Neuronal stem cell (in vitro differentiated cells): ENCODE measurements at places on chromosomes 13 and 19.

- DNase-seq: no peak
Observed at GRCh38 chr13:80924596-80924995, 583.7 kb upstream of the SPRY2 start.

DNA sequence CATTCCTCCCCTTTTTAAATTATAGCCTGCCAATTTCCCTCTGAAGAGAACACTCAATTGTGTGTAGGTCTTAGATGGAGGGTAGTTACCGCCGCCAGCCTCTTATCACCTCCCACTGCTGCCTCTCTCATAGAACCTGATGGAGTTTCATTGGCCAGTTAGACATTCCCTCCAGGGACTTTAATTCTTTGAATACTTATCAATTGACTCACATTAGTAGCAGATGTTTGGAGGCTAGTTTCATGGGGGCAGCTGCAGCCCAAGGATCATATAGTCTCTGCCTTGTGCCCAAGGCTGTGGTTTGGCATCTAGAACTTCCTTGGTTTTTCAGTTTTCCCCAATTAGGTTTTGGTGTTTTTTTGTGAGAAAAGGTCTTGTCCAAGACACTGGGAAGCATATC is 318.9 kb upstream of the HTR2A start:
- DNase-seq: no peak

GRCh38 chr13:51967482-51968446 is 43.5 kb downstream of the ATP7B start:
- DNase-seq: no peak

DNA sequence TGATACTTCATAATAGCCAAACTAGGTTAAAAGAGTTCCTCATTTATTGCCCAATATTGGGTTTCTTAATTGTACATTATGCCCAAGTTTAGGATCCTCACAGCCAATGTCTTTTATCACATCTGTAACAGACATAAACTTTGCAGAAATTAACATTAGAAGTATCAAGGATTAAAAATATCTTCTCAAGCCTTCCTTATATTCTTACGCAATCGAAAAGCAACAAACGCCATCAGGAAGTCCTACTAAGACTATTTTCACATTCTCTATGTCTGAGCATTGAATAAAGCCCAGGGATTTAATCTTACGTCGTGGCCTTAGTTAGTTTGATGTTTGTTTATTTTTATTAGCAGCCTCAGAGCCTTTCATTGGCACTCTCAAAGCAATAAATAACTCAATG is 1660.4 kb upstream of the MIR17HG start:
- DNase-seq: no peak

DNA sequence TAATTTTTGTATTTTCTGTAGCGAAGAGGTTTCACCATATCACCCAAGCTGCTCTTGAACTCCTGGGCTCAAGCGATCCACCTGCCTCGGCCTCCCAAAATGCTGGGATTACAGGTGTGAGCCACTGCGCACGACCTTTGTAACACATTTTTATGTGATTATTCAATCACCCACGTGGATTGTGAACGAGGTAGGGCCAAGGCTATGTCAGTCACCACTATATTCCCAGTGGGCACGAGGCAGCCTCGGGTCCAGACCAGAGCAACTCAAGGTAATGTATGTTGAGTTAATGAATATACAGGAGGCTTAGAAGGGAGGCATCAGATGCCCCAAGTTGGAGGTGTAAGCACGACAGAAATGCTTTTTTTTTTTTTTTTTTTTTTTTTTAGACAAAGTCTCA is 8.9 kb downstream of the PTGIR start:
- no peak for DNase-seq

DNA sequence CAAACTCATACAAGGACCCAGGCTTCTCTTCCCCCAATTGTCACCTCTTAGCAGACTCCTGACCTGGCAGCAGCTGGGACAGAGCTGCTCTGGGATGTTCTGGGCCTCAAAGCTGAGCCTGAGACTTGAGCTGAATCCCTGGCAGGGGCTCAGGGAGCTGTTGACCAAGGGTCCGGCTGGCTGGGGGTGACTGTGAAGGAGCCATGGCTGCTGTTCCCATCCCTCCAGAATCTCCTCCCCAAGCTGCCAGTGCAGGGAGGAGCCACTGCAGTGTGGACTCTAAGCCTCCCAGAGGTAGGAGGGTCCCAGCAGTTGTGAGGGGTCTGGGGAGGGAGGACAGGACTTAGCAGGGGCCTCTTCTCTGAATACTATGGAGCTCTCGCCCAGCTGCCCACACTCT is 2.2 kb downstream of the SIGLEC6 start:
- DNase-seq: no peak

GRCh38 chr13:44872751-44873150 is 116.5 kb downstream of the NUFIP1 start:
- no peak for DNase-seq

DNA sequence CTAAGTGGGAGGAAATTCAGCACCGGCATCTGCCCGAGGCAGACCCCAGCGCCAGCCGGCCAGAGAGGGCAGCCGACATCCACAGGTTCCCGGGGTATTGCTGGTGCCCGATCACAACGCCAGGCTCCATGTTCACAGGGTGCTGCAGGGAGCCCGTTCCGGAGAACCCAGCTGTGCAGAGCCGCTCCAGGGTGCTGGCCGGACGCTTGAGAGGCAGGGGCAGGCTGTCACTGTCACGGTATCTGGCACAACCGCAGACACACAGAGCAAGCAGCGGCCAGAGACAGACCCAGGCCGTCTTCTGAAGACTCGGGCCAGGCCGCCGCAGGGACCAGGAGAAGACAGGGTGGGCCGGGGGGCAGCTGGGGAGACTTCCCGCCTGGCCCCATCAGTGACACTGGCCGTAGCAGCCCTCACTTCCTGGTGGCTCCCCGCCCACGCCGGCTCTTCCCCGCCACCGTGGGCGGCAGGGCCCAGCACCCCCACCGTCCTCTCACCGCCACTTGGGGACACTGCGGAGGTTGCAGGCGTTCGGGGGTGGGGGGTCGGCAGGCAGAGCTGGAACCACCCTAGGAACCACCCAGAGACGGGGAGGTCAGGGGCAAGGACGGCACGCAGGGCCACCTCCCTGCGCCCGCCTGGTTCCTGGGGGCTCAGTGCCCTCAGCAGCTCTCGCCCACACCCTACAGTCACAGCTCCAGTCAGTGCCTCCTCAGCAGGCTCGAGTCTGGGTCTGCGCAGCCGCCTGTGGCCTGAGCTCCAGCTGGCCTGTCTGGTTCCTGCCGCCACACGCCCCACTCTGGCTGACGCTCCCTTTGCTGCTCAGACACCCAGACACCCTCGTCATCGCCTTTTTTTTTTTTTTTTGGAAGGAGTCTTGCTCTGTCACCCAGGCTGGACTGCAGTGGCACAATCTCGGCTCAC is 3.8 kb downstream of the RNF126 start:
- no peak for DNase-seq

DNA sequence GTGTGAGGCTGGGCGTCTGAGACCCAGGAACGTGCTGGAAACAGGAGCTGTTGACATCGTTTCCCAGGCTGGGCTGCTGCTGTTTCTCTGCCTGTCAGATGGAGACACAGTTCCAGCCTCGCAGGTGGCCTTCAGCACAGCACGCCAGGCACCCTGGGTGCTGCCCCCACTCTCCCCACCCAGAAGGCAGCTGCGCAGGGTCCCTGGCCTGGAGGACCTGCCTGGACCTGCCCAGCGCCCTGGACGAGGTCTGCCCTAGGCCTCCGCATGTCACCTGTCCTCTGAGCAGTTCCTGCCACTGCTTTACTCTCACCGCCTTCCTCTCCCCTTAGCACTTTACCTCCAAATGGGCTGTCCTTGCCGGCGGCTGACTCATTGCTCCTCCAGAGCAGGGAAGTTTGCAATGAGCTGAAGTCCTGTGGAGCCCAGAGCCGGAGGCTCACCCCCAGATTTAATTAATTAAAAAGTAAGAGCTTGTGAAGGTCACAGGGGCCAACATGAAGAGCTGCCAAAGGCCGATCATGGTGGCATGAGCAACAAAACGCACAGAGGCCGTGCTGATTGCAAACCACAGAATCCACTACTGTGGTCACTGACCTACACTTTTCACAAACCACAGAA is 32.2 kb downstream of the C13orf46 start:
- DNase-seq: no peak

DNA sequence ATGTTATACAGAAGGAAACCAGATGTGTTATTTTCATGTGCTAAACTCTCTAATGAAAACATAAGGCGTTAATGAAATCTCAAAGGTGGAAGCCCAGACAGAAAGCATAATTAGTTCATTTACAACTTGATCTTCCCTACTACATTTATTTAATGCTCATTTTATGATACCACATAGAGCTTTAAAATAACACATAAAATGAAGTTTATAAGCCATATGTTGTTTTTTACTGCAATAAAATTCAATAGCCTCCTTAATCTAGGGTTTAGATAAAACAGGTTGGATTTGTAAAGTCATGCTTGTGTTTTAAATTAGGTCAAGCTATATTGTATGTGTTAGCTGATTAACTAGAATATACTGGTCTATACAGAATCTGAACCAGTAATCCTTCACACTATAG is 81.2 kb downstream of the TNFRSF19 start:
- DNase-seq: no peak

DNA sequence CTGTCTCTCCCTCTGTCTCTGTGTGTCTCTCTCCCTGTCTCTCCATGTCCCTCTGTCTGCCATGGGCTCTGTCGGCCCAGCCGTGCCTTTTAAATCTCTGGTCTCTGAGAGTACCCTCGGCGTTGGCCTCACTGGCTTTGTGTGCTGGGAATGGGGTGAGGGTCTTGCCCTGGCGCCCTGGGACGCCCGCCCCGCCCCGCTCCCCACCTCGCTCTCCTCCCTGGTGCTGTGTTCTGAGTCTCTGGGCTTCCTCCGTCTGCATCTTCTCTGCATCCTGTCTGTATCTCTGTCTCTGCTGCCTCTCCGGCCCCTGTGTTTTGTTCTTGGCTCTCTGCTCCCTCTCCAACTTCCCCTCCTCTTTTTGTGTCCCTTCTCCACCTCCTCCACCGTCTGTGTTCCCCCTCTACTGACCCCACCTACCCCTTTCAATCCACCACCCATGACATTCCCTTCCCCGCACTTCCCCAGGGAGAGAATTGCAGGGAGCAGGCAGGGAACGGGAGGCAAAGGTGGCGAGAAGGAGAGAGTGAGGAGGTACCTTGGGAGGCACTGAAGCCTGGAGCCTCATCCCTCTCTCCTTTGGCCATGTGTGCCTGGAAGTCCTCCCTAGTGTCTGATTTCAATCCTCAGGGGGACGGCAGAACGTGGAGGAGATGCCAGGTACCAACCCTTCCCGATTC is 4.0 kb upstream of the MEIS3 start:
- no peak for DNase-seq

DNA sequence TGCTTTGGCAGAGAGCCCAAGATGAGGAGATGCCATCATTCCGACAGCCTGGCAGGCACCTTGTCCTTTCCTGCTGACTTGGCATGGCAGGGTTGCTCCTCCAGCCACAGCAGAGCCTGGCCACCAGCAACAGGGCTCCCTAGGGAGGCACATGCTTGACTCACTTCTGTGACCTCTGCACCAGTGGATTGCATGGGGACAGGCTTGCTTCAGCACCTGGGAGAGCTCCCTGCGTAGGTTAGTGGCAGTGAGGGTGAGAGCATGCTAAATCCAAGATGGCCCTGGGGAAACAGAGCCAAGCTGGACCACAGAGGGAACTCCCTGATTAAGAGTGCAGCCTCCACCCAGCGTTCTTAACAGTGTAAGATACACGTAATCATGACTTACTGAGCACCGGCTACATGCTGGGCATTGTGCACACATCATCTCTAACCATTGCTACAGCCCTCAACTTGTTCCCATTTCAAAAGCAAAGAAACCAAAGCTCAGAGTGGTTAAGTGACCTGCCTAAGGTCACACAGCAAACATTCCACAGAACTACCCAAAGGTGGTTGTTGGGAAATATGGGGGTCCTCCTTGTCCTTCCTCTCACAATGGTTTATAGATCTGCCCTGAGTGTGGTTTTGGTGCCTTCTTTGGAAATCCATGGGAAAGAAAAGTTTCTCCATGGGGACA is 116.6 kb upstream of the UQCRFS1 start:
- peak; percentile 54 for DNase-seq

DNA sequence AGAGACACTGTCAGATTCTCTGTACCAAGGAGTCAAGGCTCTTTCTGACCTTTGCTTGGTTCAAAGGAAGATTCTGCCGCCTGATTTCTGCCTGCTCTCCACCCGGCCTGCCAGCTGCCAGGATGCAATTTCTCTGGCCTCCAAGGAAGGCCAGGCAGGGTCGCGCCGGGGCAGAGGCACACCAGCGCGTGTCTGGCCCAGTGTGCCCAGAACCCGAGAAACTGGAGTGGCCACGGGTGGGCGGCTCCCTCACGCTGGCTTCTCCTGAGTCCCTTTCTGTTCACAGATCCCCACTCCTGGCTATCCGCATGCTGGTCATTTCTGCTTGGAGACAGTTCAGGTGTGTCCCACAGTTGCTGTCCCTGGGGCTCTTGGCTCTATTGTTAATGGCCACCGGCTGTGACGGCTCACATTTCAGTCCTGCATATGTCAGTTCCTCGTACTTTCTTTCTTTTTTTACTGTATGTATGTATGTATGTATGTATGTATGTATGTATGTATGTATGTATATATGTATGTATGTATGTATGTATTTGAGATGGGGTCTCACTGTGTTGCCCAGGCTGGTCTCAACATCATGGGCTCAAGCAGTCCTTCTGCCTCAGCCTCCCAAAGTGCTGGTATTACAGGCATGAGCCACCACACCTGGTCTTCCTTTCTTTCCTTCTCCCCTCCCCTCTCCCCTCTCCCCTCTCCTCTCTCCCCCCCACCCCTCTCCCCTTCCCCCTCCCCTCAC is 16.9 kb downstream of the TMPRSS9 start:
- no peak for DNase-seq

- no peak for DNase-seq
Observed at GRCh38 chr13:55361141-55361540, 1779.6 kb upstream of the PRR20A start.

DNA sequence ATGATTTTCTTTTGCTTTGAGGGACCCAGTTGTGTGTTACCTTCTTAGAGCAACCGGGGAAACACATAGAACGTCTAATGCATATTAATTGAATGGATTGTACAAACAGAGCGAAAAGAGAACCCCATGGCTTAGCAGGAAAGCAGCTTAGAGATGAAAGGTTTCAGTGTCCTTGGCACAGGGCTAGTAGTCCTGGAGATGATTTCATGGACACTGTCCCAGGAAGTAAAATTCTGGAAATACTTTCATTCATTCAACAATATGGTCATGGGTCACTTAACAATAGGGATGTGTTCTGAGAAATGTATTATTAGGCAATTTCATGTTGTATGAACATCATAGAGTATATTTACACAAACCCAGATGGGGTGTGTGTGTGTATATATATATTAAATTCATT is 9.7 kb upstream of the FUT2 start:
- DNase-seq: no peak

DNA sequence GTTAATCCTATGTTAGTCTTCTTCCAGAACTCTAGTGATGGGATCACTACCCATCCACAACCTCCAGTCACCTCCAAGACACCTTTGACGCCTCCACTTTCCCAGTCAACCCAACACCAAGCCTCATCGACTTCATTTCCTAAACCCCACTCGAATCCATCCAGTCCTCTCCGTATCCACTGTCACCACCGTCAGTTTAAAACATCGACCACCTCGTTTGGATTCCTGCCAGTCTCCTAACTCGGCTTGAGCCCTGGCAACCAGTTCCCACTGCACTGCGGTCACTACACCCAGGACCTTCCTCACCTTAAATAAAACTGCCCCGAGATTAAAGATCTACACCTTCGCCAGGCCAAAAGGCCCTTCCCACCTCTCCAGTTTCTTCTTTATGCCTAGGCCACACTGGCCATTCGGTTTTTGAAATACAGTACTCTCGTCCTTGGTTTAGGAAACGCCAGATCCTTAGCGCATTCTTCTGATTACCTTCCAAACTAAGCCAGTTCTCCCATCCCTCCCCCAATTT is 1.2 kb downstream of the MTIF3 start:
- DNase-seq: no peak

- DNase-seq: no peak
Observed at GRCh38 chr19:51735759-51736449, 12.1 kb upstream of the HAS1 start.
